ENCODE measurements at places on chromosomes 13 and 19.

- no peak for DNase-seq
Observed at GRCh38 chr13:56356690-56357089, 784.0 kb upstream of the PRR20A start.

DNA sequence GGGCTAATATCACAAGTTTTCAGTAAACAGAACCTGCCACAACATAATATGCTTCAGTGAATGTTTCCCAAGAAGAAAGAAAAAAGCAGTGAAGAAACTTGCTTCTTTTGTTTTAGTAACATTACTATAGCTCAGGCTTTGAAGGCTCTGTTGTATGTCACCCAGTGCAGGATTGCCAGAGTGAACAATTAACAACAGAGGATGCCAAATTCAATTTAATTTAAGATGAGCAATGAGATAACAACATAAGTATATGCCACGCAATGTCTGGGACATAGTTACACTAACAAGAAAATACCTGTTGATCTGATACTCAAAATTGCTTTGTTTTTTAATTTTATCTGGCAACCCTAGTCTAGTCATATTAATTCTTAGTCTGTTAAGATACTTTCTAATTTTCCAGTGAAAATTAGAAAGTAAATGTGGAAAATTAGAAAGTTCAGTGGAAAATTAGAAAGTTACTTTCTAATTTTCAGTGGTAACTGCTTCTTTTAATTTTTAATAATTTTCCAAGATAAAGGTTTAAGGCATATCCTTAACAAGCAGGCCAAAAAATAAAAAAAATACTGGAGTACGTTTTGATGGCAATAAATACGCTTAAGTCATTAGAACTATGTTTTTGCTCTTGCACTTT, 336.3 kb downstream of the SLITRK6 start:
- no peak for DNase-seq

DNA sequence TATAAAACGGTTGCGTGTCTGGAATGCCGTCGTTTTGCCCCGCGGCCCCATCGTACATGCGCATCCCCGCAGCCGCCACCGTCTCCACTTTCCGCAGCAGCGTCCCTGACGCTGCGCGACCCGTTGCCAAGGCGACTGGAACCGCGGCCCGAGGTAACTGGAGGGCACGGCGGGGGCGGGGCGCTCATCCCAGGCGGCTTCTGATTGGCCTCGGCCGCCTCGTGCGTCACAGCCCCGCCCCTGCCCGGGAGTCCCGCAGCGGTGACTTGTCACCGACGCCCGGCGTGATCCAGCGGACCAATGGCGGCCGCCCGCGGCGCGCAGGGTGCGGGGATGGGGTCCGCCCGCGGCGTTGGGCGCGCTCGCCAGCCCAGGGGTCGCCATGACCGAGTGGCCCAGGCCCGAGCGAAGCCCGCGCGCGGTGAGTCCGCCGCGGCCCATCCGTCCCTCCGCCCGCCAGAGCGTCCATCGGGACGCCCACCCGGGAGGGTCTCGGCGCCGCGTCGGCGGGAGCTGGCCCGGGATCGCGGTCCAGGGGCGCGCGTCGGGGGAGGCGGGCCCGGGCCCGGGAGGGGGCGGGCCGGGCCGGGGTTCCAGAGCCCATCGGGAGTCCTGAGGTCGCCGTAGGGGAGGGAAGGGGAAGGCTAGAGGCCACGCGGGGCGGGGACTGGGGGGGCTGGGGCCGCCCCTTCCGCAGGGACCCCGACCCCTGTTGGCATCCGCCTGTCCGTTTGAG, at the start of gene ZSCAN1:
TSS of gene ZSCAN1 (plus strand) at position 285 of the 736 bp plus-strand sequence. CDS start 3,812 bp downstream, outside the sequence.
- no peak for DNase-seq

DNA sequence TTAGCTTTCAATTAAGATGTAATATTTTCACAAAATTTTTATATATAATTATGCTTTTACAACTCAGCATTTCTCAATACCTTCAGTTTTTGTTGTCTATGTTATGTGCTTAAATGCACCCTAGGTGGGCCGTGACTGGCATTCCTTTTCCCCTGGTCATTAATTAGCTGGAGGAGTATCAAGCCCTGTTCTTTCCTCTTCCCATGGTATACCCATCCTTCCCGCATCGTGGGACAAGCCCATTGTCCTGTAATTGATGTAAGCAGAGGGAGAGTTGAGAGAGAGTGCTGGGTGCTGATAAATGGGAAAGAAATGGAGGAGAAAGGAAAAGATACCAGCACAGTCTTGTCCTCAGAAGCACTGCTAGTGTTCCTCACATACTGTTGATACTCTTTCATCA, 591.7 kb downstream of the GPC6 start:
- no peak for DNase-seq

DNA sequence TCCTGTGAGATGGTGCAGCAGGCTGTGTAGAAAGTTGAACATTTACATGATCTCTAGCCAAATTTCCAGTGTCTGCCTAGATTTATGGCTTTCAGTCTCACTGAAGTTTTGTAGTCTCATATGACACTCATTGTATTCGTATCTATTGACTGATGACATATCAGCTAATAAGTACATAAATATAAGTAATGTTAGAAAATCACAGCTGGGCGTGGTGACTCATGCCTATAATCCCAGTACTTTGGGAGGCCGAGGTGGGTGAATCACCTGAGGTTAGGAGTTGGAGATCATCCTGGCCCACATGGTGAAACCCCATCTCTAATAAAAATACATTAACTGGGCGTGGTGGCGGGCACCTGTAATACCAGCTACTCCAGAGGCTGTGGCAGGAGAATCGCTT, 54.7 kb upstream of the HTR2A start:
- no peak for DNase-seq

DNA sequence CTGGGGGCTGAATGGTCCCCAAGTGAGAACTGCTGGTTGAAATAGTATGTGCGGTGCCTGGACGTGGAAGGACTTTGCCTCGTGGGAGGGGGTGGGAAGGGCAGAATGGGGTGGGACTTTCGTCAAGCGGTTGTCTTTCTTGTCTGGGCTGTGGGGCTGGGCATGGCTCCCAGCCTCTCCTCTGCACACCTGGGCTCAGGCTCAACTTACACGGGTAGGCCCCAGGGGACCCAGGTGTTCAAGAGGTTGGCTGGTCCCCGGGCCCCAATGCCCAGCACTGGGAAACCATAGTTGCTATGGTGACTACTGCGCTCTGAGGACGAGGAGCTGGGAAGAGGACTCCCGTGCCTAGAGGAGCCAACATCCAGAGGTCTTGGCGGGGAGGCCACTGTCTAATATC, 7.3 kb downstream of the NWD1 start:
- DNase-seq = no peak

DNA sequence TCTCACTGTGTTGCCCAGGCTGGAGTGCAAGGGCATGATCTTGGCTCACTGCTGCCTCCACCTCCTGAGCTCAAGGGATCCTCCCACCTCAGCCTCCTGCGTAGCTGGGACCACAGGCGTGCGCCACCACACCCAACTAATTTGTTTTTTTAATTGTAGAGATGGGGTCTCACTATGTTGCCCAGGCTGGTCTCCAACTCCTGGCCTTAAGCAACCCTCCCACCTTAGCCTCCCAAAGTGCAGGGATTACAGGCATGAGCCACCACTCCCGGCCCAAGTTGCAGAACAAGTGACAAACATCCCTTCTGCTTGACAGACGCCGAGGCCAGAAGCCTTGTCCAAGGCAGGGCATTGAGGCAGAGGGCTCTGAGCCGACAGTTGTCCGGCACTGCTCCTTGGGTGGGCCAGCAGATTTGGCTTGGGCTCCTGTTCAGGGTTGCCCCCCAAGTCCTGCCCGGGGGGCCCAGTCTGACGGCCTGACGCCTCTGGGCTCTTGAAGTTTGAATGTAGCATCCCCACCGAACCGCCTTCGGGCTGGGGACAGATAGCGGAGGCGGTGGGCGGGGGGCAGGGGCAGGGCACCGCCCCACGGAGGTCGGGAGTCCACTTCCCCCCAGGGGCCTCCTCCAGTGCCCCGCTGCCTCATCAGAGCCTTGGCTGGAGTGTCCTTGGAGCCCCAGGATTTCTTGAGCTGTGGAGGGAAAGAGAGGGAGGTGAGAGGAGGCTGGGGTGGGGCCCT, 5.7 kb upstream of the SPACA4 start:
- DNase-seq = no peak

DNA sequence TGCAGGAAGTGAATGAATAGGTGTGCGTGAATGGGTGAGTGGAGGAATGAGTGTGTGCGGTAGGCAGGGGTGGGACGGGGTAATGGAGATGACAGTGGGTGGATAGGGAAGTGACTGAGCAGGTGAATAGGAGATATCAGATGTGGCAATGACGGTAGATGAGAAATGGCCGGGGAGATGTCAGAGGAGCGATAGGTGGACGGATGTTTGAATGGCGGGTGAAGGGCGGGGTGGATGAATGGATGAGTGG, 1.5 kb downstream of the TTC9B start:
- DNase-seq = no peak

DNA sequence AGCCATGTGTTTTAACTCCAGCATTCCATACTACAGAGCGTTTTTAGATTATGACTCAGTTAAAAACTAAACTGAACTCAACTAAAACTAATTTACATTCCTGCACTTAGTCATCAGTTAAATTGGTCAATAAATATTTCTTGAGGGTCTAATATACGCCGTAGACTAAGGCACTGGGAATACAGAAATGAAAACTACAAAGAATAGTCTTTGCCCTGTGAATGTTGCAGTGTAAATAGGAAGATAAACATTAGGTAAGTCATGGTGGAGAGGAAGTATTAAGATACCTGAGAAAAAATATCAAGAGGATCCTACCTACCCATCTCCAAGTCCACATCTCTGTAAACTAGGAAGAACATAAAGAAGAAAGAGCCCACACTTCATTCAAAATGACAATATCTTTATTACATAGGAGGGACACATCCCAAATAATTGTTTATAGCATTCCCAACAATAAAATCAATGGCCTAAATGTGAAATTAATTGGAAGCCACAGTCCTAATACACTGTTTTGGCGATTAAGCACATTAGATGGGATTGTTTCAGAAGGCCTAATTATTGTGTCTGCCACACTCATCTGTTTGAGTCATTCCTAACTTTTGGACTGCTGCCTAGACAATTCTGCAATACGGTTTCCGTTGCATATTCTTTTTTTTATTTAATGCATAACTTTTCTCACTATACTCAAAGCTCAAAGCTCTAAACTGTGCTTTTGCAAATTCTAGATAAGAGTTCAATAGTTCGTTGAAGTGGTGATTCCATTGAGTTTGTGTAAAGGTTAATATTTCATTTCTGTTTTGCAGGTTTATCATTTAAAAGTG, 52.9 kb downstream of the MBNL2 start:
- DNase-seq = no peak

- no peak for DNase-seq
Observed at GRCh38 chr13:39786091-39786490, 130.6 kb downstream of the COG6 start.

DNA sequence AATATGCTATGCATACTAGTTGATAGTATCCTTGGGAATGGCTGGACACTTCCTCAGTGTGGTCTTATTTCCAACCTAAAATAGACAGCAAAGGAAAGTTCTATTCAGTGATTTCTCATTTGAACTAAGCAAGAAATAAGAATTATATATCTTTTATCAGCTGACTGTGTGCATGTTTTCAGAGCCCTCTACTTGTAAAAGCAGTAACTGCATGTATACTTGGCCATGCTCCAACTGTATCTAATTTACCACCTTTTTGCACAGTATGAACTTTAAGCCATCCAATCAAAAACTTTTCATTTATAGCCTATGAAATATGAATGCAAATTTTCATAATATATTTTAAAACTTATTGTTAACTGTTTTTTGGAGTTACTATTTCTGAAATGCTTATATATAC, 136.4 kb upstream of the PCDH9 start:
- no peak for DNase-seq

DNA sequence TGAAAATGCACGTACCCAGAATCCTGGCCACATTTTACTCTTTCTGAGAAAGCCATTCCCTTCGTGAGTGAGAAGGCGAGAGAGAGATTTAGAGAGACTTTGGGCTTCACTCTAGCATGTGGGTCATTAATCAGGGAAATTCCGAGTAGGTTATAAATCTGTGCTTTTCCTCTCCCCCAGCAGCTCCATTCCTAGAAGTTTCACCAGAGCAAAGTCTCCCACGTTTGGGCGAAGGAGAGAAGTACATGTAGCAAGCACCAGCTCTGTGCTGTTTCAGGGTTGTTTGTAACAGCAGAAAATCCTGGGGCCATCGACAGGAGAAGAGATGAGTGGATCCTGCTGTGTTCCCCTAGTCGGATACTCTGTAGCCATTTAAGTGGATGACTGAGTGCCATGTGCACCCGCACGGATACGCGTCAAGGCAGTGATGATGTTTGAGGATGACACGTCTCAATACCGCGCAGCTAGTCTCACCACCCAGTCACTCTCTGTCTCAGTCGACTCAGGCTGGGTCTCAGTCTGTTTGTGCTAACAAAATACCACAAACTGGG, 131.8 kb upstream of the PEG3 start:
- no peak for DNase-seq

DNA sequence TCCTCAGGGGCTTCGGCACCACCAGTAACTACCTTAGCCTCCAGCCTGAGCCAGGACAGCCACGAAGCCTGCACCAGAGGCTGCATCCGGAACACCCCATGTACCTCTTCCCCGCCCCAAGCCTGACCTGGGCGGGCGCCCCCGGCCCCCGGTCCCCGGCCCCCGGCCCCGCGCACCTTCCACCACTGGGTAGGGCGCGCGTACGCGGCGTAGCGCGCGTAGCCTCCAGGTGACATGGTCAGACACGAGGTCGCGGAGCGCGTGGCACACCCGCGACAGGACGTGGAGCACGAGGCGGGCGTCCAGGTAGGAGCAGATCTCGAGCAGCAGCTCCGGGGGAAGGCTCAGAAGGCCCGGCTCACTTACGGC, 450 bp downstream of the FBXW9 start:
- DNase-seq = no peak

- DNase-seq = no peak
Observed at GRCh38 chr13:113141601-113141970, 16.9 kb upstream of the PROZ start.

DNA sequence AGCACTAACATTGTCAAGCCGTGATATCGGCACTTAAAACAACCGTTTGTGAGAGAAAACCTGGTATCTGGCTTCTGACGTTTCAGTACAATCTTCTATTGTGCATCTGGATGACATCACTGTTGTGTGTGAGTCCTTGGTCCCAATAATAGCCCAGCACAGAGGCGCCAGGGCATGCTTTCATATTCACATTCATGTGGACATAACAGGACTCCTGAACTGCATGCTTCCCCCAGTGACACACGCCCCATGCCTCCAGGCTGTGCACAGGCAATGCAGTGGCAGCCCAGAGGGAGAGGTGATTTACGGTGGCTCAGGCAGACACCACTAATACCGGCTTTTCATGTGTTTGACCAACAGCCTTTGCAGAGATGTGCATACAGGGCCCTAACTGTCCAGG, 58.1 kb downstream of the MRPL57 start:
- DNase-seq = no peak

DNA sequence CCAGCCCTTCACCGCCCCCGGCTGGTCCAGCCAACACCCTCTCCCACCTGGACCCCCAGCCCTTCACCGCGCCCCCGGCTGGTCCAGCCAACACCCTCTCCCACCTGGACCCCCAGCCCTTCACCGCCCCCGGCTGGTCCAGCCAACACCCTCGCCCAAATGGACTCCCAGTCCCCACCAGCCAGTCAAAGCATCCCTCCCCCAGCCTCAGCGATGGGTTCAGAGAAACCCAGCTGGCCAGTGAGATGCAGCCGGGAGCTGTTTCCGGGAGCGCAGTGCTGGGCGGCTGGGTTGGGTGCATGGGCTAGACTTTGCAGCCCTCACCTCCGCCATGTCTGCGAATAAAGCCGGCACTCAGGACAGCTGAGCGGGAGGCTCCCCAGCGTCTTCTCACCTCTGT, 6.5 kb upstream of the CDC34 start:
- no peak for DNase-seq

Data from GM12891 (cell line).